COLO829 (cell line): ENCODE measurements at places on chromosomes 4 and X.
A peak's percentile ranks its signal among the peaks of the same experiment; 100 is the strongest.

DNA sequence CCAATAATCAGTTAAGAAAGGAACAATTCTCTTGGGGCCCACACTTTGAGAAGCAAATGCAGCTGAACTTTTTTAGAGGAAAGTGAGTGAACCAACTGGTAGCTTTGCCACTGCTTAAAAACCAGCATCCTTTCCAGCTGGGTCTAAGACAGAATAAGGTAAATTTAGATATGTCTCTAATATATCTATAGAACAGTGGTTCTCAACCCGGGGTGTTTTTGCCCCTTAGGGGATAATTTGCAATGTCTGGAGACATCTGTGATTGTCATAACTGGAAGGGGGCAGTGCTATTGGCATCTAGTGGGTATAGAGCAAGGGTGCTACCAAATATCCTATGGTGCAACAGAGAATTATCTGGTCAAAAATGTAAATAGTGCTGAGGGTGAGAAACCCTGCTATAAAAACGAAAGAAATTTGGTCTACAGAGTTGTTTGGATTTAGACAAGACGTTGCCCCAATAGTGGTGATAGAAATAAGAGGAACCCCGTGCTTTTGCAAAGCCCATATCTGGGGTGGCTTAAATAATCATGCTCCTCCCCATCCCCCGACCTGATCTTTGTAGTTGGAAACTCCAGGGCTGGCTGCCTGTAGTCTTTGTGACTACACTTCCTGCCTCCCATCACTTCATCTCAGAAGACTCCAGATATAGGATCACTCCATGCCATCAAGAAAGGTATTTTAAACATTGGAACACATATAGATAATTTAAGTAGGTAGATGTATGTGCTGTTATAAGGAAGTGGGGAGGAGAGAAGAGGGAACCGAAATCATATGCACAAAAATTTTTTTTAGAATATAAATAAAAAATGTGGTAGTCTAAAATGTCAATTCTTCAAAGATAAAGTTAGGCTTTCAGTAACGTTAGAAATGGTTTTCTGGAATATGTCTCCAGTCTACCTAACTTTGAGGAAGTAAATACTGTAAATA is at the start of gene TLR7:
TSS of gene TLR7 (plus strand) at position 622 of the 927 bp plus-strand sequence. CDS start 507 bp downstream, outside the sequence.
- DNase-seq, result no peak

GRCh38 chrX:125826774-125827451 is 339.2 kb downstream of the DCAF12L2 start:
- no peak for DNase-seq

GRCh38 chr4:33940281-33940680 is 2304.0 kb downstream of the ARAP2 start:
- DNase-seq, result no peak

- DNase-seq, result no peak
Measured at GRCh38 chrX:147875866-147876596, 35.7 kb upstream of the FMR1 start.

DNA sequence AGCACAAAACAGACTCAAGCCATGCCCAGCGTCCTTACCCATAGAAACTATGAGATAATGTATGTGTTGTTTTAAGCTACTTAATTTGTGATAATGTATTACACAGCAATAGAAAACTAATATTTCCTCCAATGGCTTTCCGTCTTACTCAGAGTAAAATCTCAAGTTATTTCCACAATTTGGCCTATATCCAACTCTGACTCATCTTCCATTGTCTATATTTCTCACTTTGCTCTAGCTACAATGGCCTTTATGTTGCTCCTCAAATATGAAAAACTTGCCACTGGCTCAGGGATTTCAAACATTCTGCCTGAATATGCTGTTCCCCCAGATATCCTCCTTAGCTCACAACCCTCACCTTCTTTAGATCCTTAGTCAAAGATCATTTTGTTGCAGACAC is 31.6 kb downstream of the IQCM start:
- DNase-seq, result peak; percentile 20

- no peak for DNase-seq
Measured at GRCh38 chr4:20591571-20591970, 108.7 kb upstream of the PACRGL start.
